ENCODE measurements at places on chromosomes 3 and 15. TPM values are rescaled to one million over a fixed set of nuclear protein-coding genes. Genes with fewer than 3 reads are reported as not detected.
A peak's percentile ranks its signal among the peaks of the same experiment; 100 is the strongest.

SERPINI2 gene
- total RNA-seq = not detected

ONECUT1 gene
- not detected for total RNA-seq

MCF2L2 gene
- 7.2 TPM for total RNA-seq

CCRL2 gene
- total RNA-seq = 10.1 TPM

SMCO1 gene
- total RNA-seq = 0.13 TPM

CAPN7 gene
- total RNA-seq = 29.5 TPM

PIERCE2 gene
- not detected for total RNA-seq

SKOR1 gene
- 0.32 TPM for total RNA-seq

DNA sequence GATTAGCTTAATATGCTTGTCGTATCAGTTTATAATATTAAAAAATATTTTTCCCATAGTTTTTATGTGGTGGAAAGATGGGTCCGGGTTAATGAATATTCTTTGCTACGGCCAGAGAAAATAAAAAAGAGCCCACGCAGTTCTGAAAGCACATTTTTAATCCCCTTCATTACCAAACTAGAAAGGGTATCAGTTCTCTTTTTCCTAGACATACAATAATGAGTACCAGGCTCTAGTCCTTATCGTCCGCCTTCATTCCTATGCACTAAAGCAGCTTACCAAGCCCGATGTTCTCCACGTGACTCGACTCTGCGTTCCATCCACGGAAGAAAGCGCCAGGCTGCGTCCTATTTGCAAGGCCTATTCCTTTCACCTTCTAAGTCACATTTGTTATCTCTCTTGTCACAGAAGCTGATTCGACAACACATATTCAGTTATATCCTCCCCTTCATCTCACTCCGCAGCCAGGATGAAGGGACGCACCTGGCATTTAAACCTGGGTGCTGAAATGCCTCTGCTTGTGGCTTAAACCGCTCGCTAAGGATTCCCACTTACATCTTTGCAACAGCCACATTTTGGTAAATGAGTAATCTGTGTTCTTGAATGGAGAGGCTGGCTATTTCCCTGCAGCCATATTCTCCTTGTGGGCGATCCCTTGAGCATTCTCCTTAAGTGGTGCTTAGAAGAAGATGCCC lies 257.0 kb downstream of the CD47 start:
- no peak for DNase-seq
- H3K4me3 ChIP-seq = no peak overlapping the region

DNA sequence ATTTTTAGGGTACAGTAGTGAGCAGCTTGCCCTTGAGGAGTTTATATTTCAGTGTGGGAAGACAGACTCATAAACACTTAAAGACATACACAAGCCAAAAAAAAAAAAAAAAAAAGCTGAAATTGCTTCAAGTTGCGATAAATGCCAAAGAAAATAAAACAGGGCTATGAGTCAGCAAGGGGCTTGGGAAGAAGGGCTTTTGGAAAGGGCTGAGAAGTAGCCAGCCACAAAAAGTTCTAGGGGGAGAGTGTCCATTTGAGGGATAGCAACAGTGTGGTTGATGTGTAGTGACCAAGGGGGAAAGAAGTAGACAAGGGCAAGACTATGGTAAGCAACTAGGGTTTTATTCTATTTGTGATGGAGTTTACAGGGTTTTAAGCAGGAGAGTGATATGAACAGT lies 185.5 kb downstream of the ADAMTS9 start:
- peaks cover 3% of the 10 kb centered on the region for H3K27me3 ChIP-seq

DNA sequence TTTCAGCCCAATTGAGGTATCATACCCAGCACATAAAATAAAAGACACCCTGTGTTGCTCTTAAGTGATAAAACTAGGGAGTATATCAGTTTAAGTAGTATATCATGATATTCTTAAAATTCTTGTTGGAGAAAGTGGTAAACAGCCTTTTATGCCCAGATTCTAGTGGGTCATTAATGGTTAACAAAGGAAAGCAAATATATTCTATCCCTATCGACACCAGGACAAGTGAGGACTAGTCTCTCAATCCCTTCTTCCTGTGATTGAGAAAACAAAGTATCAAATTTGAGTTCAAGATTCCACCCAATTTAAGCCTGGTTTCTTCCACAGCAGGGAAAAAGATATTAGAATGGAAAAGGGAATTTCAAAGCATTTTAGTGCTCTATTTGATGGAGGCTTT lies 142.4 kb upstream of the IL12A start:
- H3K27ac ChIP-seq = no peak overlapping the region
- H3K36me3 ChIP-seq = no peaks in the 10 kb centered on the region
- DNase-seq = no peak
- peaks cover 9% of the 10 kb centered on the region for H3K27me3 ChIP-seq
- no peak overlapping the region for H3K4me3 ChIP-seq
- no peaks in the 10 kb centered on the region for H3K4me1 ChIP-seq

GRCh38 chr15:82133251-82133650 lies 87.4 kb upstream of the MEX3B start:
- no peaks in the 10 kb centered on the region for H3K27me3 ChIP-seq
- H3K36me3 ChIP-seq = peaks cover 29% of the 10 kb centered on the region
- DNase-seq = no peak
- no peak overlapping the region for H3K27ac ChIP-seq

DNA sequence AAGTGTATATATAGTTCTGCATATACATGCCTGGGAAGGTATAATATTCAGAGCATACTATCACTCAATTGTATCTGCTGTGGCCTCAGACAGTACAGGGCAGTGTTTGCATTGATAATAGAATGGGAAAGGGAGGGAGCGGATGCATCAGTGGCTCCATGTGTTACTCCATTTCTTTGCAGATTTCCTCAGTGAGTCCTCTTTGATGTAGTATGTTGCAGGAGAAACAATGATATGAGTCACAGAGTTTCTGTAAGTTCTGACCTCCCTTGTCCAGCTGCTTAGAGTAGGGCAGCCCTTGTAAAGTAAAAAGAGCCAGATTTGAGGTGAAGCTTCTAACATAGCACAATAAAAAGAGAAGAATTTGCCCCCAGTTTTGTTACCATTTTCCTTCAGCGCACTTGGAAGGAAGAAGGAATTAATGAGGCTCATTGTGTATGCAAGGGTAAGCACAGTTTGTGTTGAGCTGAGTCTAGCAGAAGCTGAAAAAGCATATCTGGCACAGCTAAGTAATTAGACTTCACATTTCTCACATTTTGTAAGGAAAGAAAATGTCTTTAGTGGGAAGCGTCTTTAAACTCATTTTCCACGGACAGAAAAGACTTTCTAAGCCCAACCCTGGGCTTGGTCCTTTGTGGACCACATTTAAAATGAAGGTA lies 555.8 kb upstream of the IL12A start:
- no peaks in the 10 kb centered on the region for H3K36me3 ChIP-seq
- no peak overlapping the region for H3K4me3 ChIP-seq
- H3K4me1 ChIP-seq = no peaks in the 10 kb centered on the region
- H3K27ac ChIP-seq = no peak overlapping the region
- no peaks in the 10 kb centered on the region for H3K27me3 ChIP-seq
- DNase-seq = no peak

DNA sequence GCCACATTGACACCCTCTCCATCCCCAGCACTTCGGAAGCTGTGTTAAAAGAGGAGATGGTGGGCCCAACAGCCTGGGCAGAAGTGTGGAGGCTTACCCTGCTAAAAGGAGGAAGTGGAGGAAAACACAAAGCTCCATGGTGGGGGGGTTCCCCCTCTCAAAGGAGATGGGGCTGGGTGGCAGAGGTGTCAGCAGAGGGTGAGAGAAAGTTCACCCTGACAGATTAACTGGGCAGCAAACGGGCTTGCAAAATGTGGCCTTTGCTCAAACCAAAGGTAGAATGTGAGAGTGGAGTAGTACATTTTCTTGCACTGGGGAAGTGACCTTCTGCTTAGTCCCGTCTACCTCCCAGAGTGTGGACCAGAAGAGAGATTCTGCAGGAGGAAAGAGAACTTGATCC lies 44.7 kb downstream of the MYO1E start:
- no peak overlapping the region for H3K4me3 ChIP-seq
- H3K36me3 ChIP-seq = no peaks in the 10 kb centered on the region
- peak overlapping the region; percentile 20 for H3K27ac ChIP-seq
- peak; percentile 29 for DNase-seq

- DNase-seq = peak; percentile 87
- peak overlapping the region; percentile 92 for H3K27ac ChIP-seq
- H3K27me3 ChIP-seq = no peaks in the 10 kb centered on the region
- peaks cover 68% of the 10 kb centered on the region for H3K4me1 ChIP-seq
Observed at GRCh38 chr3:13414040-13414729, 5.9 kb downstream of the NUP210 start.

DNA sequence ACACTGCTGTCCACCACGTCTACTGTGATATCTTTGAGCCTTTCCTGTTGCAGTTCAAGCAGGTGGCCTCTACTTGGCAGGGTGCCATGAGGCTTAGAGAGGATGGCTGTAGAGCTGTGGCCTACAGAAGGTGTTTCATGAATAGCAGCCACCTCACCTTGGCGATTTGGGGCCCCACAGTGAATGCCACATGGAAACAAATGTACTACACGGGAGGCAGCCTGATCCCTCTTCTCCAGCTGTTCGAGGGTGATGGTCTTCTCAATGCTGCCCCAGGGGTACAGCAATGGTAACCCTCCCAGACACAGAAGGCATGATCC lies 70.7 kb downstream of the FAM43A start:
- no peak for DNase-seq
- H3K4me3 ChIP-seq = no peak overlapping the region
- H3K27ac ChIP-seq = no peak overlapping the region
- H3K27me3 ChIP-seq = peaks cover 5% of the 10 kb centered on the region
- no peaks in the 10 kb centered on the region for H3K36me3 ChIP-seq
- no peaks in the 10 kb centered on the region for H3K4me1 ChIP-seq

DNA sequence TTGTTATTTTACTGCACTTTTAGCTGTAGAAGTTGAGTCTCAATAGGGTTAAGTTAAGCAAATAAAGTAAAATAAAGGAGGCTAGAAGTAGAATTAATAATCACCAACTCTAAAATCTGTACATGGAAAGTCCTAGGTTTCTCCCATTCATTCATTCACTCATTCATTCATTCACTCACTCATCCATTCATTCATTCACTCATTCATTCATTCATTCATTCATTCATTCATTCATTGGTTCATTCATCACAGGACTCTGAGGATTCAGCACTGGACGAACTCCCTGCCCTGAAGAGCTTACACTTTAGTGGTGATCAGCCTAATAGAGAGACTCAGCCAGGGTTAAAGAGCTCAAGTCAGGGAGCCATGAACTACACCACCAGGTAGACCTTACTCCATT lies 4.5 kb upstream of the LSG1 start:
- peaks cover 7% of the 10 kb centered on the region for H3K27me3 ChIP-seq
- H3K4me1 ChIP-seq = peaks cover 13% of the 10 kb centered on the region
- H3K4me3 ChIP-seq = no peak overlapping the region
- DNase-seq = no peak
- no peaks in the 10 kb centered on the region for H3K36me3 ChIP-seq

GRCh38 chr15:71385457-71385856 lies 270.2 kb downstream of the THSD4 start:
- H3K27ac ChIP-seq = no peak overlapping the region
- H3K4me3 ChIP-seq = no peak overlapping the region
- peaks cover 33% of the 10 kb centered on the region for H3K27me3 ChIP-seq

DNA sequence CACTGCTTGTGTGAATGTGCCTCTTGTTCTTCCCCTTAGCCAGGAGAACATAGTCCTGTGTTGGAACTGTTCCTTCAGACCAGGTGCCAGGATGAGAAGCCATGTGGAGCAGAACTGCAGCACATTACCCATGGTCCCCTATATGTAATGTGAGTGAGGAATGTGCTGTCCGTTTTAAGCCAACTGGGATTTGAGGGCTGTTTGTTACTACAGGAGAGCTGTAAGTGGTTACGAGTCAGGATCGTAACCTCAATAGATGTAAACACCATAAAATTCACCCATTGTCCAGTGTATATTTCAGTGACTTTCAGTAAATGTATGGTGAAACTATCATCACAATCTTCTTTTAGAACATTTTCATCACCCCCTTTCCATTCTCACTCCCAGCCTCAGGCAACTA lies 10.1 kb upstream of the SCAP start:
- no peak overlapping the region for H3K27ac ChIP-seq
- no peak for DNase-seq
- H3K4me3 ChIP-seq = no peak overlapping the region
- H3K4me1 ChIP-seq = no peaks in the 10 kb centered on the region

GRCh38 chr3:123523023-123523412 lies 61.8 kb downstream of the HACD2 start:
- H3K4me3 ChIP-seq = no peak overlapping the region
- no peak for DNase-seq
- peaks cover 37% of the 10 kb centered on the region for H3K4me1 ChIP-seq
- H3K27ac ChIP-seq = peak overlapping the region; percentile 62
- no peaks in the 10 kb centered on the region for H3K27me3 ChIP-seq

- peaks cover 4% of the 10 kb centered on the region for H3K27me3 ChIP-seq
- peak overlapping the region; percentile 100 for H3K27ac ChIP-seq
- H3K36me3 ChIP-seq = peaks cover 18% of the 10 kb centered on the region
- DNase-seq = peak; percentile 38
- peaks cover 48% of the 10 kb centered on the region for H3K4me1 ChIP-seq
Observed at GRCh38 chr3:149813367-149814281, 609 bp downstream of the RNF13 start.

- H3K4me3 ChIP-seq = no peak overlapping the region
- H3K27me3 ChIP-seq = no peaks in the 10 kb centered on the region
Observed at GRCh38 chr3:30333143-30333542, 273.3 kb upstream of the TGFBR2 start.

GRCh38 chr15:91603384-91604080 lies 250.0 kb upstream of the SLCO3A1 start:
- no peak overlapping the region for H3K27ac ChIP-seq
- DNase-seq = no peak
- no peaks in the 10 kb centered on the region for H3K36me3 ChIP-seq
- no peaks in the 10 kb centered on the region for H3K4me1 ChIP-seq
- peaks cover 28% of the 10 kb centered on the region for H3K27me3 ChIP-seq
- no peak overlapping the region for H3K4me3 ChIP-seq

GRCh38 chr3:107098864-107099263 lies 278.4 kb upstream of the CCDC54 start:
- H3K4me1 ChIP-seq = no peaks in the 10 kb centered on the region
- no peak for DNase-seq
- H3K36me3 ChIP-seq = no peaks in the 10 kb centered on the region
- H3K27ac ChIP-seq = no peak overlapping the region

- peak overlapping the region; percentile 24 for H3K27ac ChIP-seq
- peaks cover 62% of the 10 kb centered on the region for H3K36me3 ChIP-seq
- DNase-seq = no peak
- H3K27me3 ChIP-seq = no peaks in the 10 kb centered on the region
Observed at GRCh38 chr15:48340111-48340510, 8.9 kb downstream of the DUT start.

GRCh38 chr15:96599268-96599667 lies 268.8 kb downstream of the NR2F2 start:
- H3K4me1 ChIP-seq = no peaks in the 10 kb centered on the region
- no peak overlapping the region for H3K4me3 ChIP-seq
- DNase-seq = no peak
- H3K27ac ChIP-seq = no peak overlapping the region

GRCh38 chr3:13282358-13282985 lies 137.7 kb downstream of the NUP210 start:
- no peak for DNase-seq
- peaks cover 5% of the 10 kb centered on the region for H3K4me1 ChIP-seq
- H3K27ac ChIP-seq = no peak overlapping the region
- H3K4me3 ChIP-seq = no peak overlapping the region
- H3K36me3 ChIP-seq = peaks cover 14% of the 10 kb centered on the region
- H3K27me3 ChIP-seq = peaks cover 40% of the 10 kb centered on the region
